ENCODE measurements at places on chromosomes 13 and 19.

- no peak for DNase-seq
These were observed 930 bp downstream of the ZNF583 start for GRCh38 chr19:56405062-56405461.

GRCh38 chr19:58002384-58003173 is at the start of gene ZNF606:
TSS of gene ZNF606 (minus strand) at chr19:58002820. CDS start at chr19:58001319, 1,501 bp downstream.
- peak; percentile 73 for DNase-seq

- no peak for DNase-seq
These were observed at the start of gene ARHGAP35 for GRCh38 chr19:46860846-46861690. TSS of gene ARHGAP35 (plus strand) at chr19:46860997. CDS start at chr19:46918676, 57,679 bp downstream.

GRCh38 chr13:59441596-59442280 is 722.0 kb downstream of the DIAPH3 start:
- DNase-seq: no peak

- no peak for DNase-seq
These were observed 76.0 kb downstream of the ZNF557 start for GRCh38 chr19:7145494-7145893.

DNA sequence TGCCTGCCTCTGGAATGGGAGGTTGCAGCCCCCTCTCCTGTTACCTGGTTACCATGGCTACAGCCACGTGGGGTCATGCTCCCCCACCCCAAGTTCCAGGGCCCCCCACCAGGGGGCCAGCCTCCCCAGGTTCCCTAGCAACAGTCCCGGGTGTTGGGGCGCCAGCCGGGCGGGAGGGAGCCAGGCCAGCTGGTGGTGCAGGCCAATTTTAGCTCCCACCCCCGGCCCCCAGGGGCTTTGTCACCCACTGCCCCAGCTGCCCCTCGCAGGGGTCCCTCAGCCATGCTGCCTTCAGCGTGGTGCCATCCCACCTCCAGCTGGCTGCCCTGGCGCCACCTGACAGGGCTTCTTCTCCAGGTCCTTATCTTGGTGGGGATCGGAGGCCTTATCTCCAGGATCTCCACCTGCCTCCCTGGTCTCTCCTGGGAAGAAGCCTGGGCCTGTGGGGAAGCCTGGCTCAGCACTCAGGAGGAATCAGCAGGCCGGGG is 3.0 kb downstream of the MARK4 start:
- no peak for DNase-seq

GRCh38 chr19:46551164-46551563 is 50.0 kb upstream of the CALM3 start:
- DNase-seq: no peak

DNA sequence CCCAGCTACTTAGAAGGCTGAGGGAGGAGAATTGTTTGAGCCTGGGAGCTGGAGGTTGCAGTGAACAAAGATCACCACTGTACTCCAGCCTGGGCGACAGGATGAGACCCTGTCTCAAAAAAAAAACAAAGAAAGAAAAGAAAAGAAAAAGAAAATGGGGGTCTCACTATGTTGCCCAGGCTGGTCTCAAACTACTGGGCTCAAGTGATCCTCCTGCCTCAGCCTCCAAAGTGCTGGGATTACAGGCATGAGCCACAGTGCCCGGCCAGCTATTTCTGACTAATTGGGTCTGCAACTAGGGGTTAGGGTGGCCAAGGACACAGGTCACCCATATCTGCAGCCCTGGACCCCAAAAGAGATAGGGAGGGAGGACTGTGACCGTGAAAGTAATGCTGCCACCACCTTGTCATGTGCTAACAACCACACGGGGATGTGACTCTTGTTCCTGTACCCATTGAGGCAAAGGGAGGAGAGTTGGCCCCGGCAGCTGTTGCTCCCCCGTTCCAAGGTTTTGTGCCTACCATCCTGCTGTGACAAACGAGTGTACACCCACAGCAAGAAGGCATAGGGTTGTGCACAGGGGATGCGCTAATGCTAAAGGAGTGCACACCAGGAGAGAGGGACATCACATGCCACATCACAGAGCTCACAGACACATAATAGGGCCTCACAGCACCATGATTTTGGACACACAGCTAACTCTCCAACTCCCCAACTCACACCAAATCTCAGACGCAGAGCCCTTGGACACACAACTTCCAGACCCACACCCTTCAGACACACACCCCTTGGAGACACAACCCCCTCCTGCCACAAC is 619 bp downstream of the MEF2B start:
- DNase-seq: no peak

GRCh38 chr19:4094761-4095487 is 28.2 kb upstream of the ZBTB7A start:
- no peak for DNase-seq

Measured in NT2/D1 (cell line).